ENCODE measurements at places on chromosomes 2 and 18. TPM values are rescaled to one million over a fixed set of nuclear protein-coding genes. Genes with fewer than 3 reads are reported as not detected.

DNA sequence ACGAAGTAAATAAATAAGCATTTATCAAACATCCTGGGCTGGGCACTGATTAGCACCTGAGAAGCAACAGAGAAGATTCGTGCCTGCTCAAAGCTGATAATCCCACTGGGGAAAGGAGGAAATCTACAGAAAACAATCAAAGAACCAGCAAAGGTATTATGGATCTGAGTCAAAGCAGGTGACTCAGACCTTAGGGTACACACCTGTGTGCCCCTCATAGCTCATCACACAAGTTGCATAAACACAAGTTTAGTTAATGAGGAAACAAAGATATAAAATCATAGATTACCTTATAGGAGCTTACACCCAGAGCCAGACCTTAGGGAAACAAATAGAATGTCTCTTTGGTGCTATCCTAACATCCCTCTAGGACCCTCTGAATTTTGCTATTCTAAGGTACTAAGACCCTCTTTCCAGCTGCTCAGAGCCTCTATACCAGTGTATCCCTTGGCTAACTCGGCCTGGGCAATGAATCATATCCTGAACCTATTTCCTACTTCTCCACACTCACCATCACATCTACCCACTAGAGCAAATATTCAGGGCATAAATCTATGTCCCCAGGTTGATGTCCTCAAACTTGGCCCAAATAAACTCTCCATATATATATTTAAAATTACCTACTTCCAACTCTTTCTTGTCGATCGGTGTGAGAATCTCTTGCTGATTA, 19.3 kb upstream of the CTIF start:
- no peak for DNase-seq

DNA sequence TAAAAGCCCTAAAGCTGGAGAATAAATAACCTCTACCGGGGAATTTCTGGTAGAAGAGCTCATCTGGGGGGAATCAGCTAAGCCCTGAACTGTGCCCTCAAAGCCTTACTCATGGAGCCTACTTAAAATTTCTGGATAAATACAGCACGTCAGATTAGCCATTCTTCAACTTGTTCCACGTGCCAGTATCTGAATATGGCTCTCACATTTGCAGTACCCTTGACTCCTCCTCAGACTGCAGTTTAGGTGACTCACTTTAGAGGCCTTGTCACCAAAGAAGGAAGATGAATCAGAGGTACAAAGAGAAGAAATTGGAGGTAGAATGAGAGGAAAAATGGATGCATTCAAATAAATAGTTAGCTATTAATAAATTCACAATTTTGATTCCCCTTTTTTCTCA, 34.6 kb upstream of the POTEC start:
- DNase-seq, result no peak

GRCh38 chr2:569681-570080, 107.5 kb downstream of the TMEM18 start:
- no peak for DNase-seq

DNA sequence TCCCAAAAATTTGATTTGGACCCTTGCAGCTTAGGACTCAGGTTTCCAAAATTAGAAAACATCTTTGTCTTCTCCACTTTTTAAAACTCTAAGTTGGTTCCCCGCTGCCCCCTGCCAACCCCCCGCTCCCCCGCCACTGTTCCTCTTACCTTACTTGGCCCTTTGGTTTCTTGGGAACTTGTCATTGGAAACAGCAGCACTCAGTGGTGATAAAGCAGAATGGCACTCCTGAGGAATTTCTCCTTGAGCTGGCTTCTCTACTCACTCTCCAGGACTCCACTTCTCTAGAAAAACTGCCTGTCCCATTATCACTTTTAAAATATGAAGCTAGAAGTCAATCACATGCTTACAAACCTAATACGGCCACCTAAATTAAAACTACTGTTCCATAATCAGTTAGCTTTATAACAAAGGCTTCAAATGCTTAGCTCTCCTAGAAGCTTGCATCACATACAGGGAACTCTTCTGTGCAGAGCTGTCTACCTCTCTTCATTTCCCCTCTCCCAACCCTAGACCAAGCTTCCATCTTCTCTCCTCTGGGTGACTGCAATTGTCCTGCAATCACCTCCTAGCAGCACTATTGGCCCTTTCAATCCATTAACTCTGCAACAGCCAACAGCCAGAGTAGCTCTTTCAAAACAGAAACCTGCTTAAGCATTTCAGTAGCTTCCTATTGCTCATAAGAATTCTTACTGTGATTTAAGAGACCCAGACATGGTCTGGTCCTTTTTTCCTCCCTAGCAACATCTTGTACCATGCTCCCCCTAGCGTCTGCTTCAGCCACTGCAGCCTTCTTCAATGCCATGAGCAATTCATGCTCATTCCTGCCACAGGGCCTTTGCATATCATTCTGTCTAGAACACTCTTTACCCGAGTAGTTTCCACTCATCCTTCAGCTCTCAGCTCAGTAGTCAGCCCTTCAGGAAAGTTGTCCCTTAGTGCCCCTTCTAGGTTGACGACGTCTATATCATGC, 15.2 kb upstream of the PLEKHM3 start:
- DNase-seq, result peak; percentile 50

DNA sequence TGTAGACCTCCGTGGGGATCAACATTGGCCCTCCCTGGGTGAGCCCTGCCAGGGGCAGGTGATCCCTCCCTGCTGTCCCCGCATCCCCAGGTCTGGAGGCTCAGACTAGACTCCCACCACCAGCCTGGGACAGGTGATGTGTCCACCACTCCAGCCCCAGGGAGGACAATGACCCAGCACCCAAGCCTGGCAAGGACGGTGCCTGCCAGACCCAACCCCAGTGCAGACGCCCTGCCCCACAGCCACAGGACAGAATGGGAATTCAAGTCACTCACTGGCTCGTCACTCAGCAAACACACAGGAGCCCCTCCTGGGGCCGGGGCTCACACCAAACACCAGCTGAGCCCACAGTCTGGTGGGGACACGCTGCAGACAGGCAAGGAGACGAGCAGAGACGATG, 239.7 kb downstream of the ATAD2B start:
- no peak for DNase-seq

DNA sequence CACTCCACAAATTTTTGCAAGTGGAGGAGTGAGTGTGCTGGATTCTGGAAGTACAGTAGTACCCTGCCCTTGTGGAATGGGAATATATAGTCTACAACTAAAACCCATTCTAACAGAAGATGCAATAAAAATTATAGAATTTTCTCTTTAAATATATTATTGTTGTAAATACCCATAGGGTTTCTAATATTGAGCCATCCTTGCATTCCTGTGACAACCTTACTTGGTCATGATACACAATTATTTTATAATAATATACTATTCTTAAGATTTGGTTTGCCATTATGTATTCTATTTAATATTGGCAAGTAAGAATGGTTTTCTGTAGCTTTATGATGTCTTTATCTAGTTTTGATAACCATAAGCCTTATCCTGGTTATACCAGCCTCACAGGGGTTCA, 52.2 kb downstream of the EML6 start:
- DNase-seq, result no peak

GRCh38 chr18:9867071-9867594, 18.6 kb upstream of the TXNDC2 start:
- no peak for DNase-seq

DNA sequence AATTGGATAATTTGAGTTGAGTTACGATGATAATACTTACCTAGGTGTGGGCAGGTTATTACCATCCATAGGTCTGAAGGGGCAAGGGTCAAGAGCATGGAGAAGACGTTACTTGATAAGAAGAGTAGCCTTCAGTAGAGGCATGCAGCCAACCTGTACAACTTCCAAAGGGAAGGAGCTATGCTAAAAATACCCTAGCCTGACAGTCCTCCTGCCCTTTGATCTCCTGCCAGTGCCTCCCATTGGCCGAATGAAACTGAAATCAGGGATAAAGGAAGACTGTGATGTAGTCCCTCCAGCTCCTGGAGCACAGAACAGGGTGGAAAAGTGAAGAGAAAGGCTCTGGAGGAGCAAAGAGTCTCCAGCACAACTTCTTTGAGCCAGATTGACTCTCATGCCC, 487.4 kb downstream of the ADCYAP1 start:
- DNase-seq, result no peak

DNA sequence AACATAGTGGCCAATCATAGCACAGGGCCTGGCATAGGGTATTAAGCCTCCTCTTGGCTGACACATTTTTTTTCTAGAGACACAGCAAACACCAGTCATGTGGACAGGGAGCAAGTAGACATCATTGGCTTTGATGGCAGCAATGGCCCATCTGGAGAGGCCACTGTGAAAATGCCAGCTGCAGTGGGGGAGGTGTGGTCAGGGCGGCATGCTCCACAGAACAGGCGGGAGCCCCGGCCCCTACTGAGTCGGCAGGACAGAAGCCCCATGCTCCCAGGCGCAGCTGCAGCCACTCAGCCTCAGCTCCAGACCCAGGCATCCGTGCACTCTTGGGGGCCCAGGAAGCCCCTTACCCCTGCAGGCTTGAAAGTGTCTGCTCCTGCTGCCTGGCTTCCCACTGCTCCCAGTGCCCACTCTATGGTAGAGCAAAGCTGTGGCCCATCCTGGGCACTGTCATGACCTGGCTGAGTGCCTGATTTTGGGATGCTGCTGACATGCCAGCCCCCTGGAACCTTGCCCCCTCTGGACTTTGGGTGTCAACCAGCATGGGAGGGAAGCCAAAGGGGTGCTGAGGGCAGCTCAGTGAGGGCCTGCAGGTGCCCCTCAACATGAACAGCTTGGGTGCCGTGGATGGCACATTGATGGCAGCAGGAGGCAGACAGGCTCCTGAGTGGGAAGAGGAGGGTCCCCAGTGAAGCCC, 23.3 kb upstream of the UBE2F start:
- no peak for DNase-seq

GRCh38 chr18:74806700-74807416, 209.2 kb downstream of the ZNF407 start:
- peak; percentile 58 for DNase-seq

- DNase-seq, result no peak
These were observed 354.1 kb downstream of the DLGAP1 start for GRCh38 chr18:4101009-4101408.

- DNase-seq, result no peak
These were observed 3.0 kb downstream of the EVX2 start for GRCh38 chr2:176080540-176081375.

DNA sequence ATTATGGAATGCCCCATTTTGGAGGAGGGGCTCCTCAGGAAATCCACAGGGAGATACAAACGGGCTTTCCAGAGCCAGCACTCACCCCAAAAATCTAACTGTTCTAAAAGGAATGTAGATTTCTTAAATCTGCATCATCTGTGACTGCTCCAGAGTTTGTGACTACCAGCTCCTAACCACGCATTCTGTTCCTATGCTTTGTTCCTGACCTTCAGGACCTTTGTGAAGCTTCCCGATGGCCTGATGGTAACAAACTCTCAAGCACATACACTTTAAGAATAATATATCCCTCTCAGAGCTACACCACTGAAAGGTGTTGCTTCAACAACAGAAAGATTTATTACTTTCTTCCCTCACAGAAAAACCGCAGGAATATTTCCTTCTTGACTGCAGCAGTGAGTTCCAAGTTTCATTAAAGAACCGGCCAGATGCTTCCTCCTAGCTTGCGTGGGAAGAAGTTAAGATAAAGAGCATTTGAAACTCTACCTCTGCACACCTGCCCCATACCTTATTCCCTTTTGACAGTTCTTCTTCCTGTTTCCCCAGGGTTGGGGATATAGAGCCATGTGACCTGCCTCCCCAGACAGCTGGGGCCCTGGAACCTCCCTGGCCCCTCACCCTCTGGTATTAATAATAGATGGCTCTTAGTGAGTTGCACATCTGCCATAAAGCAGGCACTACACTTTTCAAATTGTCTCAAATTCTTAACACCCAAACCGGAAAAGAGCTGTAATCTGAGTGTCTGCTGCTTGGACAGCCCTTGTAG, 40.2 kb upstream of the EML4 start:
- peak; percentile 10 for DNase-seq

DNA sequence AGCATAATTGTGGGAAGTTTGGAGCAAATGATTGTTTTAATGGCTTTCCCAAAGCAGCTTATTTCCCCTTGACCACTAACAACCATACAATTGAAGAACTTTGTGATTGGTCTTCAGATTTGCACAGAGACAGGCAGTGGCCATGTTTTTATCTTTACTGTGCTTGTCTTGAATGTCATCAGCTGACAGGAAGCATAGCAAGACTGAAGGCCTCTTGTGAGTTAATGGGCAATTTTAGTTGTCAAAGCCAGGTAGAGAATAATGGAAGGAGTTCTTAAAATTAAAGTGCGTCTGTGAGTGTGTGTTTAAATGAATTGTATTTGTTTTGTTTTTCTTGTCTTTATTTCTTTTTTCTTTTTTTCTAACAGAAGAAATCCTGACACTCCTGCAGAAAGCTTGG, 809.9 kb downstream of the TSN start:
- no peak for DNase-seq

- DNase-seq, result no peak
These were observed 109.2 kb upstream of the FZD7 start for GRCh38 chr2:201924453-201924852.

DNA sequence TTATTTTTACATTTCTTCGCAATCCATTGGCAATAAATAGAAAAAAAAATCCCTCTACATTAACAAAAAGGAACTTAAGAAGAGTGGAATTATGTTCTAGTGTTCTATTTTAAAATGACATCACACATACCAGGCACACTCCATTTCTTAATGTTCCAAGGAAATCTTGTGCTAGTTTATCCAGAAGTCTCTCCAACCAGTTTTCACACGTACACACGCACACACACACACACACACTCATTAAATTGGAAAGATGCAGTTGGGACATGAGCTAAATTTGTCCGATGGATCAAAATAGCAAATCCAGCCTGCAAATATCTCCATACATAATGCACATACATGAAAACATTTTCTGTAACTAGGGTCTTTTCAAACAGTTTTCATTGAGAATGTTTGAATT, 78.3 kb downstream of the KCNJ3 start:
- no peak for DNase-seq

- no peak for DNase-seq
These were observed 45.5 kb upstream of the LDAH start for GRCh38 chr2:20868377-20868776.

- DNase-seq, result no peak
These were observed 289.8 kb downstream of the RAD51AP2 start for GRCh38 chr2:17228461-17228860.

Gene FMNL2
- 51.6 TPM for total RNA-seq

Gene GRHL1
- 0.82 TPM for total RNA-seq

Gene ZBTB7C
- 0.06 TPM for total RNA-seq

Gene RNU2-63P
- not detected for total RNA-seq

Gene ADGRF3
- total RNA-seq, result 0.58 TPM

Gene KCNG2
- total RNA-seq, result not detected

Gene PRSS56
- total RNA-seq, result not detected

Gene DPY30
- total RNA-seq, result 68.7 TPM

Gene FLACC1
- 0.15 TPM for total RNA-seq

Gene ATRAID
- 106 TPM for total RNA-seq

Gene KHK
- total RNA-seq, result 3.1 TPM

Gene MRO
- not detected for total RNA-seq
